Body of pancreas (tissue), 4 donors: ENCODE measurements at places on chromosomes 5 and 9.

DNA sequence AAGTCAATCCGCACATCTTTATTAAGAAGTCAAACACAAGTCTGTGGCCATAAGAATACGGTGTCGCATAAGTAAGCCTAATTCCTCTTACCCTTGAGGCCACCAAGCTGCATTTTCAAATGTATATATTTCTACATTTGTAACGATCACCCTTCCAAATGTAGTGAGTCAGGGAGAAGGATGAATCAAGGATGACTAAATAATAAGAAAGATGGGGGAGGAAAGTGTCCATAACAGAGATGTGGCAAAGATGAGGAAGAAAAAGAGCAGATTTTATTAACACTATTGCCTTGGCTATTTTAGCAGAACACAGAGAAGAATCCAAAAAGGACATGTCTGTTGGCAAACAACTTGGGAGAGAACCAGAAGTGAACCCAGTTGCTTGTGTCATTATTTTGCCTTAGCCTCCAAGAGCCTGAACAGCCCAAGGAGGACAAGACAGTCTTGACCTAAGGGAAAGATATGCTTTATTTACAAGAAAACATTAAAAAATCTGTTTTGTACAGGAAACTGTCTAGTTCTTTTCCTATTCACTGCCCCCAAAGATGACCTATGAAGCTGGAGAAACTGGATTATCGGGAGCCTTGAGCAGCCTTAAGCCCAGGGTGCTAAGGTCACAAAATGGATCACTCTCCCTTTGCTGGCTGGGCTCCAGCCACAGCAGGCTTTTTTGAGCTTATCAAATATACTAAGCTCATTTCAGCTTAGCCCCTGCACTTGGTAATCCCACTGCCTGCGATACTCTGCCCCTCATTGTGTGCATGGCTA is 101.5 kb downstream of the PLCXD3 start:
- H3K36me3 ChIP-seq = no peaks in the 10 kb centered on the region
- peaks cover 42% of the 10 kb centered on the region for H3K4me1 ChIP-seq
- H3K4me3 ChIP-seq = no peak overlapping the region

- H3K27ac ChIP-seq = no peak overlapping the region
- no peak overlapping the region for H3K4me3 ChIP-seq
- no peaks in the 10 kb centered on the region for H3K27me3 ChIP-seq
- H3K4me1 ChIP-seq = no peaks in the 10 kb centered on the region
Measured at GRCh38 chr5:149423794-149424268, 44.7 kb upstream of the IL17B start.

- H3K4me1 ChIP-seq = no peaks in the 10 kb centered on the region
- no peak overlapping the region for H3K4me3 ChIP-seq
- DNase-seq = no peak
- no peak overlapping the region for H3K27ac ChIP-seq
- no peaks in the 10 kb centered on the region for H3K36me3 ChIP-seq
Measured at GRCh38 chr5:109944461-109944860, 254.7 kb downstream of the MAN2A1 start.

DNA sequence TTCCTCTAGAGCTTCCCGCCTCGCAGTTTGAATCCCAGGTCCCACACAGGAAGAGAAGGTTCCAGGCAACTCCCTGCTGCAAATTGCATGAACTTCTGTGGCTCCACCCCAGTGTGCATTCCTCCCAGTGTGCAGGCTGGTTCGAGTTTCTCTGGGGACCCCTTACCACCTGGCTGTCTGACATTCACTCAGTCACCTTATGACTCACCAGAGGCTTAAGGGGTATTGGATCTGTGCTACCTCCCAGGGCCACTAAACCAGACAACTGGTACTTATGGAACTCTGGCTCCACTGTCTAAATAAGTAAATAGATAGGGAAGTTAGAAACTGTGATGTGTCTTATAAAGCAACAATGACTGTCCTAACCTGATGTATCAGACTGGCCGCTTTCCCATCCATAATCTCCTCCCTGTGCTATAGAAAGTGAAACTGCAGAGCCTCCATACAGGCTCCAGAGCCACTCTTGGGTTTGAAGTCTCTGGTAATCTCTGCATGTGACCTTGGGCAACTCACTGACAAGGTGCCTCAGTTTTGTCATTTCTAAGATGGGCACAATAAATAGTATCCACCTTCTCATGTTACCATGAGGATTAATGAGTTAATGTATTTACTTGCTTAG is 720.6 kb downstream of the SEMA5A start:
- H3K36me3 ChIP-seq = no peaks in the 10 kb centered on the region
- no peak for DNase-seq
- H3K4me1 ChIP-seq = no peaks in the 10 kb centered on the region
- H3K27ac ChIP-seq = no peak overlapping the region

DNA sequence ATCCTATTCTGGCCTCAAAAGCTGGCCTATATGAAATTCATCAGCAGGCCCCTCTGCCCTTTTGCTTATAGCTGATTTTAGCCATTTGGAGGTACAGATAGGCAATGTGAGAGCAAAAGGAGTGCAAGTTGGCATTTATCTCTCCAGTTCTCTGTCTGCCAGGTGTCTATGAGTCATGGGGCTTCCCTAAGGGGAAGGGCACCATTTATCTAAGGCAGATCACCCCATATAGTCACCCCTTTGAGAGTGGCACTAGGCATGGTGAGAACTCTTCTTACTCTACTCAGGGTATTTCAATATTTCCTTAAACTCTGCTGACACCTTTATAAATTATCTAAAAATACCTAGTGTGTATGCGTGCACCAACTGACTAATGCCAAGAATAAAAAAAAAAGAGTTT is 314.7 kb upstream of the CDH6 start:
- H3K4me3 ChIP-seq = no peak overlapping the region
- DNase-seq = no peak
- no peak overlapping the region for H3K27ac ChIP-seq
- no peaks in the 10 kb centered on the region for H3K4me1 ChIP-seq
- no peaks in the 10 kb centered on the region for H3K27me3 ChIP-seq
- no peaks in the 10 kb centered on the region for H3K36me3 ChIP-seq

- H3K4me1 ChIP-seq = peaks cover 19% of the 10 kb centered on the region
- no peak overlapping the region for H3K27ac ChIP-seq
- H3K4me3 ChIP-seq = no peak overlapping the region
- no peaks in the 10 kb centered on the region for H3K36me3 ChIP-seq
- no peaks in the 10 kb centered on the region for H3K27me3 ChIP-seq
Measured at GRCh38 chr5:59036274-59036961, 453.5 kb downstream of the RAB3C start.

DNA sequence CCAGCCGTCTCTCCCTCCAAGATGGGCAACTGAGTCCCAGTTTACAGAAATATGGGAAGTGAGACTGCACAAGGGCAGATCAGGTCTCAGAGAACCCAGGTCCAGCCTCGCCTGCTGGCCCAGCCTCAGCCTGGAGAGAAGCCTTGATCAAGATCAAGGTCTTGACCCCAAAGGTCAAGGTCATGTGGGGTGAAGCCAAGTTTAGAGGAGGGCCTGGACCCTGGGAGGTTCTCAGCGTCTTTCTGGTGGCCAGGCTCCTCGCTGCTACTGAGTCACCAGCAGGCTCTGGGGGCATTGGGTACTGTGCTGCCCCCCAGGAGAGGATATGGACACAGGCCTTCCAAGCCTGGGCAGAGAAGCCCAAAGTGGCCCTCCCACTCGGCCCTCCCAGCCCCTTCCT is 8.8 kb downstream of the IPPK start:
- H3K36me3 ChIP-seq = no peaks in the 10 kb centered on the region
- no peak for DNase-seq
- H3K4me1 ChIP-seq = peaks cover 6% of the 10 kb centered on the region
- H3K27me3 ChIP-seq = no peaks in the 10 kb centered on the region

- H3K4me3 ChIP-seq = no peak overlapping the region
- peaks cover 11% of the 10 kb centered on the region for H3K4me1 ChIP-seq
- H3K27me3 ChIP-seq = no peaks in the 10 kb centered on the region
- H3K27ac ChIP-seq = no peak overlapping the region
- H3K36me3 ChIP-seq = no peaks in the 10 kb centered on the region
- DNase-seq = no peak
Measured at GRCh38 chr5:55593115-55593472, 58.3 kb upstream of the PLPP1 start.

- no peaks in the 10 kb centered on the region for H3K36me3 ChIP-seq
- no peak for DNase-seq
- H3K4me1 ChIP-seq = peaks cover 15% of the 10 kb centered on the region
- no peaks in the 10 kb centered on the region for H3K27me3 ChIP-seq
- H3K4me3 ChIP-seq = no peak overlapping the region
Measured at GRCh38 chr9:68793605-68794343, 88.7 kb downstream of the PIP5K1B start.

DNA sequence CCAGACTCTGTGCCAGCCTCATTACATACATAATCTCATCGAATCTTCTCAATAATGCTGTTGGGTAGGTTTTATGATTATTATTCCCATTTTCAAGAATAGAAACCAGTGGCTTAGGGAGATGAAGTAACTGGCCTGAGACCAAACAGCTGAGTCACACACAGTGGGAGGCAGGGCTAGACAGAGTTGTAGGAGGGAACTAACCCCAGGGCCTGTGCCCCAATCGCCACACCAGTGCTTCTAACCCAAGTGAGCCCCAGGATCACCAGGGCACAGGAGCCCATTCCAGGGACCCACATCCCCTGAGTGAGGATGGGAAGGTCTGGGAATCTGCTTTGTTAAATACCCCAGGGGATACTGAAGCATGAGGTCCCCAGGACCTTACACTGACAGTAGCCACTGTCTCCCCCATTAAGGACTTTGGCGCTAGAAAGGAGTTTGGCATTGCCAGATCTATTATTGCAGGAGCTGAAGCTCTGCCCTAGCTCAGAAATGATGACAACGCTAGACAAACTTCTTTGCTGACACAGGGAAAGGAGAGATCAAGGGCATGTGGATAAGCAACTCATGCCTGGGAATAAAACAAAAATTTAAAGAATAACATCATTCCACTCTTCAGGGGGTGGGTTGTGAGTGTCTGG is 63.8 kb upstream of the PPARGC1B start:
- no peaks in the 10 kb centered on the region for H3K4me1 ChIP-seq
- H3K36me3 ChIP-seq = no peaks in the 10 kb centered on the region
- no peaks in the 10 kb centered on the region for H3K27me3 ChIP-seq
- DNase-seq = peak; percentile 35
- no peak overlapping the region for H3K27ac ChIP-seq

DNA sequence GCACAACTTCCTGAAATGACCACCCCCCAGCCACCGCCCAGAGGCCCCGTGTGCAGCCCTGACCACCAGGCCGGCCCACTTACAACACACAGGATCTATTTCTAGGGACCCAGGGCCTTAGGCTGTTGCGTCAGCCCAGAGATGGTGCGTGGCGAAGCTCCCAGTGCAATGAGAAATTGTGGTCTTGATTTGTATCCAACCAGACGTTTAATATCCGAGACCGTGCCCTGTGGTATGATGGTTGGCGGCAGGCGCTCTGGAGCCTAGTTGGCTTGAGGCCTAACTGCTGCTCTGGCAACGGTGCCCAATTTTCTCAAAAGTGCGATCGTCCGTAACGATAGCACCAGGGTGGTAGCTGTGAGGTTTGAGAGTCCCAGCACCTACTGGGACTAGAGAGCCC is 32.6 kb upstream of the SLC6A19 start:
- H3K4me1 ChIP-seq = peaks cover 11% of the 10 kb centered on the region
- no peak for DNase-seq
- no peak overlapping the region for H3K27ac ChIP-seq
- no peaks in the 10 kb centered on the region for H3K36me3 ChIP-seq
- no peak overlapping the region for H3K4me3 ChIP-seq
- no peaks in the 10 kb centered on the region for H3K27me3 ChIP-seq

GRCh38 chr5:169637085-169637548 is at the start of gene DOCK2:
Gene DOCK2 (plus strand): TSS chr5:169637275. CDS start chr5:169637327, 52 bp downstream.
- H3K27ac ChIP-seq = no peak within 1 kb of the TSS
- H3K36me3 ChIP-seq = no peaks in the 10 kb centered on the region

DNA sequence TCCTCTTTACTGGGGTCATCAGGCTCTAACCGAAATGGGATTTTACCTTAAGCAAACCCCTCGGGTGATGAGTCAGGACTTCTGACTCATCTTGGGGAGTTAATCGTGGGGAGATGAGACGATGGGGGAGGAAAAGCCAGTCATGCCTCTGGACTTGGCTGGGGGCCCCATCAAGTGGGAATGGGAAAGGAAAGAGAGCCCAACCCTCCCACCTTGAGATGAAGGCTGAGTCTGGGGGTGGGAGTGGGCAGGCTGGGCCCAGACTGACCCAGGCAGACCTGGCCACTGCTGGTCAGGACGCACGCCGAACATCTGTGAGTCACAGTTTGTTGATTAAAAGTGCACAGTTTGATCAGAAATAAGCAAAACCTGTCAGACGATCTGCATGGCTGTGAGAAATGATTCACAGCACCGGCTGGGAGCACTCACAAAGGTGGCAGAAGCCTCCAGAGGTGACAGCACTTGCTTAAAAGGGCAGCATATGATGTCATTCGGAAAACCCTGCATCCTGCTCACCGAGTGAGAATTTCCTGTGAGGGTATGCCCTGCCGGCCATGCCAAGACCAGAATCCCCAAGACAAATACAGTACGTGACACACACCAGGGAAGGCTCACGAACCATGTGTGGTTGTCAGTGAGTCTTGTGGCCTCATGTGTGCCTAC is 50.0 kb upstream of the SLC25A51 start:
- H3K27me3 ChIP-seq = no peaks in the 10 kb centered on the region
- peak overlapping the region; percentile 48 for H3K27ac ChIP-seq
- no peak overlapping the region for H3K4me3 ChIP-seq
- peaks cover 3% of the 10 kb centered on the region for H3K36me3 ChIP-seq

DNA sequence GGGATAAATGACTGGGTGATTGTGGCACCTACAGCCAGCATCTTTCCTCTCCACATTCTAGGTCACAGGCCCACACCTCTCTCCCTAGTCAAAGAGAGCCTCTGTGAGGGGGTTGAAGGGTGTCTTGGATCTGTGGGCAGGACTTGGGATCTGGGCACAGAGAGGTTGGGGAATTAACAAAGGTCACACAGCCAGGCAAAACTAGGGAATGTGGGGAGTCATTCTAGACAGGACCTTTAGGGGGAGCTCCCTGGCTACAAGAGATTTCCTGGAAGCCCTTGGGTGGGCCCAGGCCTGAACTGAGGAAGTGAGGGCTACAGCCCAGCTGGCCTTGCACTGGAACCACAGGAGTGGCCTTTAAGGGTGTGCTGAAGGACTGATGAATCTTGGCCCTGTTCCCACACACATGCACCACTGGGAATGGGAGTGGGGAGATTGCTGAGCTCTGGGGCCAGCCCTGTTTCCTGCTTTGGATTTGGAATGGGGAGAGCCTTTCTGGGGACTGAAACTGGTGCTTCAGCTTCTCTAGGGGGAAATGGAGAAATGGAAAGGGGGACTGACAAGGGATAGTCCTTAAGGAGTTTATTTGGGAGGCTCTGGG is 12.4 kb upstream of the CXXC5 start:
- H3K4me3 ChIP-seq = no peak overlapping the region
- H3K36me3 ChIP-seq = no peaks in the 10 kb centered on the region
- no peaks in the 10 kb centered on the region for H3K27me3 ChIP-seq
- H3K27ac ChIP-seq = peak overlapping the region; percentile 98

DNA sequence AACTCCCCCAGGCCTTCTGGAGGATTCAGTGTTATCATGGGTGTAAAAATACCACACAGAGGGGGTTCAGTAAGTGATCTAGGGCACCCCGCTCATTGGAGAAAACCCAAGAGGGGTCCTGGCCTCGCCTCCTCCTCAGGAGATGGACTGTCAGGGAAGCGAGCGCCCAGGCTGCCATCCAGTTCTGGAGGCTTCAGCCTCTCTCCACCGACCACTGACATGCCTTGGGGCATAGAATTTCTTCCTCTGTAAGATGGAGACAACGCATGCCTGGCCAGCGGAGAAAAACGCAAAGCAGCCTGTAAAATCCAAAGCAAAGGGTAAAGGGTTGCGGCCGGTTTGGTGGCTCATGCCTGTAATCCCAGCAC is 165.4 kb downstream of the COL23A1 start:
- DNase-seq = no peak
- H3K4me1 ChIP-seq = peaks cover 12% of the 10 kb centered on the region
- H3K36me3 ChIP-seq = no peaks in the 10 kb centered on the region
- H3K27ac ChIP-seq = no peak overlapping the region

- no peak for DNase-seq
- no peaks in the 10 kb centered on the region for H3K4me1 ChIP-seq
- no peak overlapping the region for H3K27ac ChIP-seq
- no peaks in the 10 kb centered on the region for H3K27me3 ChIP-seq
Measured at GRCh38 chr5:180155365-180155926, 53.6 kb downstream of the RASGEF1C start.
